ENCODE measurements at places on chromosomes 5 and 9. TPM values are rescaled to one million over a fixed set of nuclear protein-coding genes. Genes with fewer than 3 reads are reported as not detected.

PCDHGC5 gene
- 1.0 TPM for total RNA-seq

GABRA6 gene
- total RNA-seq, result not detected

SPATA31D4 gene
- not detected for total RNA-seq

- ATAC-seq, result no peak
Observed at GRCh38 chr5:1789834-1790471, 9.7 kb downstream of the MRPL36 start.

DNA sequence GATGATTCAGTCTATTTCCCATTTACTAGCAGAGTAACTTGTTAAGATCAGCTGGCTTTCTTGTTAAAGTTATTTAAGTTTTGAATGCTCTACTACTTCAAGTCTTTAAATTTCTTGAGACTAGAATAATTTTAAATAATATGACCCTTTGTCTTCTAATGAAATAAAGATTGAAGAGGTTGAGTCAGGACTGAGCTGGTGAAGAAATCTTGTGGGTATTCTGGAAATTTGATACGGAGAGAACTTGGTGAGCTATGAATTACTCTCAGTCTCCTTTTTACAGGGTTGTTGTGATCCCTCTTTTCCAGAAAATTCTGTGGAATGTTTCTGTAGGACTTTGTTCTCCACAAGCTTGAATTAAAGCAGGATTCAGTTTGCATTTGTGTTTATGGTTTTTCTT is 29.3 kb downstream of the RNF20 start:
- ATAC-seq, result no peak
